Nephron progenitor cell (in vitro differentiated cells): ENCODE measurements at places on chromosomes 3 and 15.

GRCh38 chr3:22659651-22660475, 543.3 kb upstream of the UBE2E2 start:
- H3K4me1 ChIP-seq = peaks cover 10% of the 10 kb centered on the region
- H3K4me3 ChIP-seq = no peak overlapping the region
- no peaks in the 10 kb centered on the region for H3K27me3 ChIP-seq
- H3K36me3 ChIP-seq = no peaks in the 10 kb centered on the region
- no peak overlapping the region for H3K27ac ChIP-seq

- no peak for DNase-seq
- peaks cover 91% of the 10 kb centered on the region for H3K36me3 ChIP-seq
- peak overlapping the region; percentile 97 for H3K27ac ChIP-seq
Measured at GRCh38 chr3:17730318-17730967, 12.0 kb downstream of the TBC1D5 start.

GRCh38 chr3:151895478-151896241, 22.2 kb downstream of the SUCNR1 start:
- no peaks in the 10 kb centered on the region for H3K27me3 ChIP-seq
- H3K27ac ChIP-seq = no peak overlapping the region
- peaks cover 10% of the 10 kb centered on the region for H3K4me1 ChIP-seq
- no peaks in the 10 kb centered on the region for H3K36me3 ChIP-seq

GRCh38 chr3:104297617-104298016, 1069.1 kb upstream of the ALCAM start:
- no peaks in the 10 kb centered on the region for H3K36me3 ChIP-seq
- no peak overlapping the region for H3K27ac ChIP-seq
- DNase-seq = no peak
- H3K4me1 ChIP-seq = no peaks in the 10 kb centered on the region

DNA sequence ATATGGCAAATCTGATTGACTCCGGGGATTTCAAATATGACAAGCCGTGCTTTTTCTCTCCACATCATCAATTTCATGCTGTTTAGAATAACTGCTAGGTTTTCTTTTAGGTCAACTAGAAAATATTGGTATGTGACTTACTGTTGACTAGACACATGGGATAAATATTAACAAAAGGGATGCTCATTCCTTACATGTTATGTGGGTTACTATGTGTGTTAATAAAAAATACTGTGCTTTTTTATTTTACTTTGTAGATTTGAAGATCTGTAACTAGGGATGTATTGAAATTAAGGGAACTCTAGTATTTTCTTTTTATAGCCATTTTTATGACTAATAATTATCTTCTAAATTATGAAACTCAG, 264.6 kb upstream of the COL8A1 start:
- no peak overlapping the region for H3K4me3 ChIP-seq
- no peak overlapping the region for H3K27ac ChIP-seq
- H3K27me3 ChIP-seq = no peaks in the 10 kb centered on the region
- H3K36me3 ChIP-seq = no peaks in the 10 kb centered on the region

DNA sequence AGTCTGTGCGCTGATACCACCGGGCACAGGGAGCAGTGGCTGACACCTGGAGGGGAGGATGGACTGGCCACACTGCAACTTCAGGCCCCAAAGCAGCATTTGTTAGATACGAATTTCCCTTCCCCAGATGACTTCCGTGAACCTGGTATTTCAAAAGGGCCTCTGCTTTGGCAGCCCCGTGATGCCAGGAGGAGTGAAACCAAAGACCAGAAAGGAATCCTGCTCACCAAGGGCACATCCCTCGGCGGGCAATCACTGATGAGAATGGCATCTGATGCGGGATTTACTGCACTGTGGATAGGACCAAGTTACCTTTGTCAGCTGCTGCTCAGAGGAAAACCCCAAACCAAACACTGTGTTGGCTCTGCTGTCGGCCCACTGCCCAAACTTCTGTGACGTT, 65.5 kb downstream of the WHAMM start:
- peaks cover 7% of the 10 kb centered on the region for H3K27me3 ChIP-seq
- H3K4me1 ChIP-seq = no peaks in the 10 kb centered on the region
- no peak overlapping the region for H3K4me3 ChIP-seq
- H3K27ac ChIP-seq = no peak overlapping the region
- DNase-seq = no peak

GRCh38 chr15:57079446-57079845, 161.0 kb downstream of the TCF12 start:
- peaks cover 11% of the 10 kb centered on the region for H3K36me3 ChIP-seq
- H3K27ac ChIP-seq = peak overlapping the region; percentile 6

DNA sequence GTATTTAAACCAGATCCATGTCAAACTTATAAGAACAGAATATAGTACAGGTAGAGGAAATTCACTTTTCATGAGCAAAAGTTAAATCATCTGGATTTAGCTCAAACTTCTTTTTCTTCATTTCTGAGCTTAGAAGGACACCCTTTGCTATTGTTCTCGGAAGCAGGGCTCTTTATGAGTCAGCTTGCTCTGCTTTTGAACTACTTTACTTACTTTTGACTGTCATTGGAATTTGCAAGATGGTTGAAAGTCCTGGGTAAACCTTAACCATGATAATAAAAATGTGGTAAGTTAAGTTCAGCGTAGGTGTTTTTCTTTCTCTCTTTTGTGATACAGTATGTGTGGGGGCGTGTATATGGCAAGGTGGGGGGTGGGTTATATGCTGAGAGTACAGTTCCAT, 312.7 kb upstream of the DPH6 start:
- no peaks in the 10 kb centered on the region for H3K27me3 ChIP-seq
- no peak overlapping the region for H3K27ac ChIP-seq
- H3K4me3 ChIP-seq = no peak overlapping the region
- no peaks in the 10 kb centered on the region for H3K36me3 ChIP-seq
- H3K4me1 ChIP-seq = peaks cover 7% of the 10 kb centered on the region

DNA sequence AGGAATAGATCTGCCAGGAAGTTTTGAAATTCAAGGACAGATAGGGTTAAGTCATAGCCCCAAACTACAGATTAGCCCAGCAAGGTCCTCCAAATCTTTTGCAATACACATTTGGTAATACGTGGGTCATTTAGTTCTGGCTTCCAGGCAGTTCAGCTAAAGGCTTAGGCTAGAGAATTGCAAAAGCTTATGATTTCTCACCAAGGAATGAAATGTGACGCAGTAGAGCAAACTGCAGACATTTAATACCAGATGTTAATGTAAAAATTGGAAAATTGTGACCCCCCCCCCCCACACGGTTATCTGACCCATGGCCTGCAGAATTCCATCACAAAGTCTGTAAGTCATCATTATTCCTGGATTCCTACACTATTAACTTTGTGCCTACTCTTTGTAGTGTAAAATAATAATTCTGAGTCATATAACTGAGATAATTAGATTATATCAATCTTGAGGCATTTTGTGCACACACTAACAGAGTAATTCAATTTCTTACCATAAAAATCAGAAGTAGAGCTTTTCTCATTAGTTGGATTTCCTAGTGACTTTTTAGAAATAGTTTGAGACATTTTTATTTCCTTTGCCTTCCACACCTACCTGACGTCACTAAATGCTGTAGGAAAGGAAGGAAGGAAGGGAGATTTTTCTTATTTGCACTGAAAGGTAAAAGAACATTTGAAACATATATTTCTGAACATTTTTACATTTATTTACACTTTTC, 235.2 kb downstream of the DTWD1 start:
- no peak overlapping the region for H3K4me3 ChIP-seq
- no peak for DNase-seq
- H3K36me3 ChIP-seq = no peaks in the 10 kb centered on the region
- H3K27ac ChIP-seq = no peak overlapping the region
- no peaks in the 10 kb centered on the region for H3K4me1 ChIP-seq

GRCh38 chr15:39172380-39173281, 408.2 kb upstream of the THBS1 start:
- DNase-seq = no peak
- no peaks in the 10 kb centered on the region for H3K36me3 ChIP-seq
- no peak overlapping the region for H3K27ac ChIP-seq
- peaks cover 7% of the 10 kb centered on the region for H3K27me3 ChIP-seq
- no peak overlapping the region for H3K4me3 ChIP-seq
- H3K4me1 ChIP-seq = peaks cover 16% of the 10 kb centered on the region

DNA sequence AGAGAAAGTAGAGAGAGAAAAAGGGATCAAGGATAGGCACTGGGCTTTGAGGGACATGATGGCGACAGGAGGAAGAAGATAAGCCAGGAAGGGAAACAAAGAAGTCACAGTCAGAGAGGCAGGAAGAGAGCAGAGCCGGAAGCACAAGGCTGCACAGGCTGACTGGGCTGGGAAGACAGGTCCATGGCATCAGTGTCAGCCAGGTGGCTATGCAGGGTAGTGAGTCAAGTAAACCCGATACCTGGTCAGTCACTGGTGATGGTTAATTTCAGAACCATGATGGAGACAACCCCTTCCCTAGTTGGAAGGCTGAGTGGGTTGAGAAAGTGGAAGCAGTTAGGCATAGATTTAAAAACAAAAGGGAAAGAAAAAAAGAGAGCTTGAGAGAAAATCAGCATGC, 203.8 kb downstream of the EPHB1 start:
- H3K4me1 ChIP-seq = no peaks in the 10 kb centered on the region
- DNase-seq = no peak
- peaks cover 9% of the 10 kb centered on the region for H3K27me3 ChIP-seq
- no peak overlapping the region for H3K4me3 ChIP-seq
- H3K27ac ChIP-seq = no peak overlapping the region
- H3K36me3 ChIP-seq = no peaks in the 10 kb centered on the region

DNA sequence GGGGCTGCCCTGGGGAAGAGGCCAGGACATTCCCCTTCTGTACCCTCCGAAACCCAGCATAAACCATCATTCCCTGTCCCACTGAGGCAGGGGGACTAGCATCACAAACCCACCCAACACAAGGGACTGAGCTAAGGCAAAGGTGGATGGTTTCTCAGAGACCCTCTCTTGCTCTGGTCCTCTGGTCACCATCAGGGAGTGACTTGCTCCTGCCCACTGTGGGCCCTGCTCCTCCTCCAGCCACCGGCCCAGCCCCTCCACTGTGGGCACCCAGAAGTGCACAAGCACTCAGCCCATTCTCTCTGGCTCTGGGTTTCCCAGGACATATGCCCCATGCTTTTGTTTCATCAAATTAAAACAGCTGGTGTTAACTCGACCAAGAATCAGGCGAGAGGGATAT, 44.9 kb downstream of the PTH1R start:
- H3K27me3 ChIP-seq = peaks cover 3% of the 10 kb centered on the region
- H3K36me3 ChIP-seq = peaks cover 51% of the 10 kb centered on the region
- no peak for DNase-seq
- no peaks in the 10 kb centered on the region for H3K4me1 ChIP-seq
- no peak overlapping the region for H3K27ac ChIP-seq
- no peak overlapping the region for H3K4me3 ChIP-seq

- H3K27ac ChIP-seq = no peak overlapping the region
- no peaks in the 10 kb centered on the region for H3K27me3 ChIP-seq
- H3K36me3 ChIP-seq = peaks cover 11% of the 10 kb centered on the region
- H3K4me1 ChIP-seq = peaks cover 14% of the 10 kb centered on the region
Measured at GRCh38 chr15:90071220-90071807, 31.0 kb downstream of the IDH2 start.

DNA sequence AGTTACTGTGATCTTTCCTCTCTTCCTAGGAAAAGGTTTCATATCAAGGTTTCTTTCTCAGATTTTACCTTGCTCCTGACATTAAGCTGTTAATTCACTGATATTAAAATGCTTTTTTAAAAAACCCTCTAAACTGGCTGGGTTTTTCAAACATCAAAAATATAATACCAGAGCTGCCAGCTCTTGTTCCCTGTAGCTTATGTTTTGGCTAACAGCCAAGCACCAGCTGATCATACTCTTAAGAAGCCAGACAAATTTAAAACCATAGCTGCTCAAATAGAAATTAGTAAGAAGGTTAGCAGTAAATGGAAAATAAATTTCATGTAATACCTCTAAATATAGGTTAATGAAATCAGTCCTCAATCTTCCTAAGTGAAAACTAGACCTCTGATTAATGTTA, 657.5 kb downstream of the GRM7 start:
- H3K4me1 ChIP-seq = no peaks in the 10 kb centered on the region
- H3K27me3 ChIP-seq = no peaks in the 10 kb centered on the region
- no peak overlapping the region for H3K27ac ChIP-seq
- H3K4me3 ChIP-seq = no peak overlapping the region
- no peaks in the 10 kb centered on the region for H3K36me3 ChIP-seq

GRCh38 chr3:73658227-73658626, 33.5 kb upstream of the PDZRN3 start:
- DNase-seq = no peak
- H3K27me3 ChIP-seq = peaks cover 6% of the 10 kb centered on the region
- no peak overlapping the region for H3K27ac ChIP-seq
- H3K36me3 ChIP-seq = no peaks in the 10 kb centered on the region

- no peaks in the 10 kb centered on the region for H3K36me3 ChIP-seq
- H3K4me1 ChIP-seq = peaks cover 13% of the 10 kb centered on the region
- DNase-seq = no peak
- H3K27ac ChIP-seq = no peak overlapping the region
- no peak overlapping the region for H3K4me3 ChIP-seq
Measured at GRCh38 chr3:193130576-193130975, 110.4 kb upstream of the PLAAT1 start.

GRCh38 chr3:163924600-163924999, 1153.7 kb downstream of the SI start:
- H3K4me1 ChIP-seq = no peaks in the 10 kb centered on the region
- H3K27ac ChIP-seq = no peak overlapping the region
- H3K27me3 ChIP-seq = no peaks in the 10 kb centered on the region
- no peak overlapping the region for H3K4me3 ChIP-seq
- no peaks in the 10 kb centered on the region for H3K36me3 ChIP-seq

DNA sequence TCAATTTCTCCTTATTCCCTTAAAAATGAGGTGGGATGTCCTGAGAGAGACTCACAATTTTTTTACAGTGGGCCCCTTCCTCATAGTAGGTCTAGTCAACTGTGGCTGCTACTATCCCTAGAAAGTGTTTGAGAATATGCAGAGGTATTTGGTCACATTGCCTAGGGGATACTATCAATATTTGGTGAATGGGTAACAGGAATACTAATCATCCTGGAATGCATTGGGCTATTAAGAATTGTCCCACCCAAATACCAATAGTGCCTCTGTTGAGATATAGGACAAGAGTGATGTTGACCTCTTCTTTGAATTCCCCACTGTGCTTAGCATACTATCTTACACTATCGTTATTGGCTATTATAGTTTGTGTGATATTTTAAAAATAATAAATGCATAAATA, 389.4 kb downstream of the DIPK2A start:
- no peaks in the 10 kb centered on the region for H3K4me1 ChIP-seq
- H3K36me3 ChIP-seq = no peaks in the 10 kb centered on the region
- no peak for DNase-seq
- no peaks in the 10 kb centered on the region for H3K27me3 ChIP-seq
- H3K4me3 ChIP-seq = no peak overlapping the region
